ENCODE measurements at places on chromosomes 12 and 14. TPM values are rescaled to one million over a fixed set of nuclear protein-coding genes. Genes with fewer than 3 reads are reported as not detected.

DNA sequence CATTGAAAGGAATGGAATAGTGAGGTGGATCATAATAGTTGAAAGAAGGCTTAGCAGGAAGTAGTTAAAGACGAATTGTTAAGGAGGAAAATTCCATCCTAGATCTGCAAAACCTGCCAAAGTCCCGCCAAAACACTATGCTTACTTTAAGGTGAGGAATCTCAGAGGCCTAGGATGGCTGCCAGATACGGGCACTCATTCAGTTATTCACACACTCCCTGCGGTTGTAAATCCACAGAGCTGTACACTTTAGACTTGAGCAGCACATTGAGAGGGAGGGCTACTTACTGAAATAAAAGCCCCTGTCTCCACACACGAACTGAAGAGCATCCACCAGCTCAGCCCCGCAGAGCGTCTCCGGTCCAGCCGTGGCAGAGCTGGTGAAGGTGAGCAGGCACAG lies 5.0 kb downstream of the IGF1 start:
- no peak for DNase-seq

DNA sequence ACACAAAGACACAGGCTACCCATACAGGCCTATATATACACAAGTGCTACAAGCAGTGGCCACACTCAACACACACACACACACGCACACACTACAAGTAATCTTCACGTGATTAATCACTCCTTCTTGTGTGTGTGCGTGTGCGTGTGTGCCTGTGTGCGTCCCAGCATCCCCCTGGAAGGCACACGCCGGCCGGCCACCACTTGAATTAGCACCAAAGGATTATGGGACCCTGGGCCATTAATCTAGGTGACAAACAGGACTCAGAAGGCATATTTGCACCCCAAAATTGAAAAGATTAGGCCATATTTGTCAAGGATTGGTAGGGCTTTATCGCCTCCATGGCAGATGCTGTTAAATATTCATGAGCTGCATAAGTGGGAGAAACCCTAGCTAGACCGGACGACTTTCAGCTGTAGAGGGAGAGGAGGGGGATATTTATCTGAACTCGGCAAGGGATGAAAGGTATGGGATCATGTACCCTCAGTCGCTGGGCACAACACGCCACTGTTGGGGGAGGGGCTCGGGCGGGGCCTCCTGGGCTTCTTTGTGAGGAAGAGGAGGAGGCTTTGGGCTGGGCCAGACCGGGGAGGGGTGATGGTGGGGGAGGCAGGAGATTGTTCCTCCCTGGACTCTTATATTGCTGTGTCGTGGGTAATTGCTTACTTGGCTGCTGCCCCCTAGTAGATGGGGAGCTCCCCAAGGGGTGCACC lies 89.6 kb upstream of the LHX5 start:
- DNase-seq, result no peak

DNA sequence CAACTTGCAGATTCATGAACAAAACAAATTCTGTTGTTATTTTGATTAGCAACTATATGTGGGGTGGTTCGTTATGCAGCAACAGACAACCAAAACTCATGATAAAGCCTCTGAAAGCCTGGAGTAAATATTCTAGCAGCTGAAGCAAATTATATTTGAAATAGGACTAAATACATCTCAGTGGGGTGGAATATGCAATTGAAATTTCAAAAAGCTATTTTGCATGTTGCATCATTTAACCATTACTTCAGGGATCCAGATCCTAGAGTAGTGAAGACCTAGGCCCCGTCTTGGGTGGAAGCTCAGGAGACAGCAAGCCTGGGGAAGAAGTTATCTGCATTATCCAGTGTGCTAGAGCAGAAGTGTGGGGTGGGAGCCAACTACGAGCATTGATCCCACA lies 114.7 kb downstream of the PPM1A start:
- no peak for DNase-seq

DNA sequence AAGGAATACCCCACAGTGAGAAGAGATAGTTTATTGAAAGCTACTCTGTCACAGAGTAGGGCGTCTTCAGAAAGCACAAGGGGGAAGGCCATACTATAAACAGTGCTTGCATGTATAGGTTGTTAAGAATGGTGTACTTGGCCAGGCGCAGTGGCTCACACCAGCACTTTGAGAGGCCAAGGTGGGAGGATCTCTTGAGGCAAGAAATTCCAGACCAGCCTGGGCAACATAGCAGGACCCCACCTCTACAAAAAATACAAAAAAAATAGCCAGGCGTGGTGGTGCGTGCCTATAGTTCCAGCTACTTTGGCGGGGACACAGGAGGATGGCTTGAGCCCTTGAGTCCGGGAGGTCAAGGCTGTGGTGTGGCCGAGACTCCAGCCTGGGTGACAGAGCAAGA lies 38.0 kb upstream of the PAPOLA start:
- no peak for DNase-seq

DNA sequence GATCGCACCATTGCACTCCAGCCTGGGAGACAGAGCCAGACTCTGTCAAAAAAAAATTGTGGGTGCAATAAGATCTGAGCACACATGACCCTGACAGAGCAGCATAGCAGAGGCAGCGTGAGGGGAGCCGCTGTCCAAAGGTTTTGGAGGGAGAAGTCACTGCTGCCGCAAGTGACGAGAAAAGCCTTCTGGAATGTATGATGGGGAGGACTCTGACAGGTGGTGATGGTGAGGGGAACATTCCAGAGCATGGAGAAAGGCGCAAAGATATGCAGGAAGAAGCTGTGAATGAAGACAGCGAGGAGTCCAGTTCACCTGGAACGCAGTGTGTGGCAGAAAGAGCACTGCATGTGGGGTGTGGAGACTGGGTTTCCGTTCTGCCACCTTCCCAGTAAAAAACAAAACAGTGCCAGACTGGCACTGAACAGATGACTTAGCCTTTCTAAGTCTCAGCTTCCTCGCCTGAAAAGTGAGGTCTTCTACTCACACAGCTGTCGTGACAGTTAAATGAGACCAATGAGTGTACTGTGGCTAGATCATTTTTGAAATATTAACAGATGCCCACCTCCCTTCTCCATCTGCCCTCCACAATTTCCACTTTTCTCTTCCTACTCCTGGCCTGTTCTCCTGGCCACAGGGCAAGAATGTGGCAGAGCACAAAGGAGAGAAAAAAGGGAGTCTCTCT lies 53.4 kb upstream of the PTHLH start:
- DNase-seq, result no peak

GRCh38 chr12:118328486-118329330 lies 44.0 kb downstream of the TAOK3 start:
- no peak for DNase-seq

- DNase-seq, result peak; percentile 71
These were observed 44.2 kb downstream of the KCTD10 start for GRCh38 chr12:109432842-109433304.

DNA sequence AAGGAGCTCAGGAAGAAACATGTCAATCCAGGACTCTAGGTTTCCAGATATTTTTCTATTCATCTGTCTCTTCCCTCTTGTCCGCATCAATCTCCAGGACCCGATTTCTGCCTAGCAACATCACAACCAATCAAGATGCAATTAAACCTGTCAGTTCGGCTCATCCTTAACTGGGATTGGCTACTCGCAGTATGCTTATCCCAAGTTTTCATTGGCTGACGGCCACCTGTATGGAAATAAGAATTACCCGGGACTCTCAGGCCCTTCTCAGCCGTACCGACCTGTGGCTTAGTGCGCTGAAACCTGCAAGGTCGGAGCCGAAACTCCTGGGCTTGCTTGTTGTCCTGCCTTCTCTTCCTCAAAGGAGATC lies 20.4 kb upstream of the ATP5MC2 start:
- DNase-seq, result no peak

- no peak for DNase-seq
These were observed 43.0 kb downstream of the ITPR2 start for GRCh38 chr12:26789731-26790644.

DNA sequence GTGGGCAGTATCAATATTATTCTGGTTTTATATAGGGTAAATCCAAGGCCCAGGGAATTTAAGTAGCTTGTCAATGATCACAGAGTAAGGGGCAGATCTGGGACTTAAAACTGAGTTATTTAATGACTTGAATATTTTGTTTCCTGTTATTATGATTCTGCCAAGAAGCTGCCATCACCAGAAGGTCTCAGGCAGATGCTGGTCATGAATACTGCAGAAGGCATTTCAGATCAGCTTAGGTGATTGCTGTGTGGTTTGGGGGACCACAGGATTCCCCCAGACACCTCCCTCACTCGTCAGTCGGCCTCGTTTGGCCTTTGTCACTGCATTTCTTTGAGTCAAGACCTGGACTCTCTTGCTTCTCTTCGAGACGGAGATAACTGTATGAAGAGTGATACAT lies 47.7 kb upstream of the EVL start:
- no peak for DNase-seq

GRCh38 chr12:123132951-123133619 lies 17.8 kb downstream of the PITPNM2 start:
- no peak for DNase-seq

- DNase-seq, result no peak
These were observed 12.4 kb downstream of the TECPR2 start for GRCh38 chr14:102375119-102375518.

GRCh38 chr12:42091769-42092168 lies 52.9 kb downstream of the GXYLT1 start:
- DNase-seq, result no peak

- DNase-seq, result no peak
These were observed 128.0 kb downstream of the ETV6 start for GRCh38 chr12:11777451-11777850.

- DNase-seq, result no peak
These were observed 382.2 kb downstream of the MED13L start for GRCh38 chr12:115895247-115895646.

GRCh38 chr12:51941011-51941581 lies 10.4 kb upstream of the ACVR1B start:
- no peak for DNase-seq

DNA sequence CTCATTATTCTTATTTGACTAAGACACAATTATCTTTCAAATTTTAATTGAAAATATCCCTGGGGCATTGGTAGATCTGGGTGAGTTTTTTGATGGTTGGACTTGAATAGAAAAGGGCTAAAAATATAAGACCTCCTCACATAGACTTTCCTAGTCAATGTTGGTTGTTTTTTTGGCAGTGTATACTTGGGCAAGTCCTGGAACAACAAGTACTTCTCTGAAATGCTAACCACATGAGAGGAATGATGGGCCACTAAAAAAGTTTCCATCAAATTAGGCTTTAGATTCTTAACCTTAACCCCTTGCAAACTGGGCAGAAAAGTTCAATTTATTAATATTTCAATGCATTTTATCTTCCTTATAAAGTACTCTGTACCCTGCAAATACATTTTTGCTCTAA lies 97.6 kb downstream of the FGD4 start:
- DNase-seq, result no peak

GRCh38 chr12:43551971-43552559 lies at the start of gene ADAMTS20:
Gene ADAMTS20 (minus strand): TSS chr12:43552203. CDS start chr12:43551921, 282 bp downstream.
- DNase-seq, result no peak

DNA sequence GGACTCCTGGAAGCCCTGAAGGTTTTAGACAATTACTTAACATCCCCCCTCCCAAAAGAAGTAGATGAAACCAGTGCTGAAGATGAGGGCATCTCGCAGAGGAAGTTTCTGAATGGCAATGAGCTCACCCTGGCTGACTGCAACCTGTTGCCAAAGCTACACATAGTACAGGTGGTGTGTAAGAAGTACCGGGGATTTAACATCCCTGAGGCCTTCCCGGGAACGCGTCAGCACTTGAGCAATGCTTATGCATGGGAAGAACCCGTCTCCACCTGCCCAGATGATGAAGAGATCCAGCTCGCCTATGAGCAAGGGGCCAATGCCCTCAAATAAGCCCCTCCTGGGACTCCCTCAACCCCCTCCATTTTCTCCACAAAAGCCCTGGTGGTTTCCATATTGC lies 10.6 kb upstream of the SPPL3 start:
- DNase-seq, result no peak

GRCh38 chr12:32179011-32179395 lies 72.4 kb downstream of the BICD1 start:
- no peak for DNase-seq

DNA sequence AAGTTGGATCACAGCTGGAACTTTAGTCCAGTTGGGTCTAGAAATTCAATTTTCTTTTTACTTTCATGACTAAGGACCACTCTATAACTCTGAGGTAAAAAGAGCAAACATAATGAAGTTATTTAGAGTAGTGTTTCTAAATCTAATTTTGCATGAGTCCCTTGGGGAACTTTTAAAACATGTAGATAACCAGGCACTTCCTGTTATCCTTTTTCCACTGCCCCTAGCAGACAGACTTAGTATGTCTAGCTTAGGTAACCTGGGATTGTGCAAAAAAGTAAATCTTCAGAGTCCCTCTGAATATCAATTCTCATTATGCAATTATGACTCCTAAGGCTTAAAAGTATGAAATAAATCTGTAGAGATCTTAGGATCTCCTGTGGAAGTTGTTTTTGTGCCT lies 371.2 kb downstream of the DIO2 start:
- DNase-seq, result no peak

DNA sequence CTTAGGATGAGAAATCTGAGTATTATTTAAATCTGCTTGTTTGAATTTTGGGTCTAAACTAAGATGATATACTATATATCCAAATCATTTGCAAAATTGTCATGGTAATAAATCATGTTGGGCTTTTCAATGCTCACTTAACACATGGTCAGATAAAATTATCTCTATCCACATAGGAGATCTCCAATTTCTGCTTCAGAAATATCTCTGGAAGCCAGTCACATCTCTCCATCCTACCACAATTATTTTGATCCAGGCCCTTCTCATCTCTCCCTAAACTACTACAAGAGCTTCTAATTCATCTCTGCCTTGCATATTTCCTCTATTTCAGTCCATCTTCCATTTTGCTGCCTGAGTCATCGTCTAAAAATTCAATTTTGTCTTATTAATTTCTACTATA lies 3.8 kb downstream of the DCN start:
- no peak for DNase-seq

DNA sequence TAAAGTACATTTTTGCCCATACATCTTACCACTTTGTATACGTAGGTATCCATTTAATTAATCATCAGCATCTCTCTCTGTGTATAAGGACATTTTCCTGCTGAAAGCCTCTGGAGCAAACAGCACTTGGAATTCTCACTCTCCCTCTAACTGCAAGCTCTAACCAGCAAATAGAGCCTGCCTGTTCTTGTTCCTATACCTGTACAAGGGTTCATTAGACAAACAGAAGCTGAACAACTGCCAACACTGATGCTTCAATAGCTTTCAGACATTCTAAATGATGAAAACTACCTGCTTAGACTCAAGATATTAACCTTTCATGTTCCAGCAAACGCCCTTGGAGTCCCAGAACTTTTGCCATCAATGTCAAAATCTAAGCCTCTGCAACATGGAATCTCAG lies 98.0 kb downstream of the KCNH5 start:
- no peak for DNase-seq

The KRT79 gene
- not detected for total RNA-seq

The CCDC38 gene
- total RNA-seq, result not detected

The SAMD15 gene
- total RNA-seq, result 0.90 TPM

The SERPINA5 gene
- total RNA-seq, result 0.29 TPM

The RAPGEF3 gene
- 0.66 TPM for total RNA-seq

The LHX5 gene
- total RNA-seq, result not detected

The POMT2 gene
- 18.0 TPM for total RNA-seq

The GCH1 gene
- total RNA-seq, result 39.4 TPM

The NPFF gene
- total RNA-seq, result not detected

The DHH gene
- total RNA-seq, result not detected

The TAS2R13 gene
- total RNA-seq, result 0.26 TPM

All from activated T-cell treated with anti-CD3 and anti-CD28 coated beads, Interleukin-2, amount 50 U/mL, for 4 hours (primary cell).